AG04450 (cell line): ENCODE measurements at places on chromosomes 3 and 15.

DNA sequence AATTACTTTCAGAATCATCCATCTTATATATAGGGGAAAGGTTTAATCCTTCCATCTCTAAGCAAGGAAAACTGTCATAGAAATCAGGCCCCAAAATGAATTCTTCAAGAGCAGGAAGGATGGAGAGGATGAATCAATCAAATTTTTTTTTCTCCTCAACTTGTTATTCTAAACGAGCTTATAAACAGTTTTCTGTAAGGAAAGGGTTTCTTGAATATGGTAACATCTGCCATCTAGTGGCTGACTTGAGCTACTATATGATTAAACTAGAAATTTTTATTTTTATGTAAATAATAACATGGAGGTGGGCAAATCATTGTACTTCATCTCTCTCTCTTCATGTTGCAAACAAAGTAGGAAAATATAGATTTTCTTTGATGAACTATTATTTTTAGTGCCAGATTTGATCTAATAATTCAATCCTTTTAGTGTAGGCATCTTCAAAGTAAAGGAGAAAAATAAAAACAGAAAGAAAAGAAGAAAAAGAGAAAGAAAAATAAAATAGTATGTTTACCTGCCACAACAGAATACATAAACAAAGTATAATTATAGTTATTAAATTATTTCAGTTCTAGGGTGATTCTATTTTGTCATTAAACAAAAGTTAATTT, 146.6 kb downstream of the SERPINI1 start:
- DNase-seq = peak; percentile 3

GRCh38 chr3:39631136-39631535, 163.7 kb downstream of the MOBP start:
- DNase-seq = no peak

DNA sequence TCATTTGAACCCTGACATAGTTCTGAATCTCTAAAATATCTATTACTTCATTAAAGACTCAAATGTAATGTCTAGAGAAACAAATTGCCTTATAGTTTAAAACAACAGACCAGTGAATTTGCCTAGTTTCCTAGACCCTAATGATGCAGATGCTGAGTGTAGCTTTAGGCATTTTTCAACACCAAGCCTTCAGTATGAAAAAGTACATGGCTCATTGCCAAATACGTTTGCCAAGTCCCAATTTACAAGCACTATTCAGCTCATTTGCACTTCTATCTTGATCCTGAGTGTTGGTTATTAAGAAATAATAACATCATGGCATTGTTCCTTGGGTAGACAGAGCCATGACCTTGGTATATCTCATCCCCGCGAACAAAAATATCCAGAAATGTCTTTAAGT, 46.8 kb downstream of the EOMES start:
- DNase-seq = no peak

DNA sequence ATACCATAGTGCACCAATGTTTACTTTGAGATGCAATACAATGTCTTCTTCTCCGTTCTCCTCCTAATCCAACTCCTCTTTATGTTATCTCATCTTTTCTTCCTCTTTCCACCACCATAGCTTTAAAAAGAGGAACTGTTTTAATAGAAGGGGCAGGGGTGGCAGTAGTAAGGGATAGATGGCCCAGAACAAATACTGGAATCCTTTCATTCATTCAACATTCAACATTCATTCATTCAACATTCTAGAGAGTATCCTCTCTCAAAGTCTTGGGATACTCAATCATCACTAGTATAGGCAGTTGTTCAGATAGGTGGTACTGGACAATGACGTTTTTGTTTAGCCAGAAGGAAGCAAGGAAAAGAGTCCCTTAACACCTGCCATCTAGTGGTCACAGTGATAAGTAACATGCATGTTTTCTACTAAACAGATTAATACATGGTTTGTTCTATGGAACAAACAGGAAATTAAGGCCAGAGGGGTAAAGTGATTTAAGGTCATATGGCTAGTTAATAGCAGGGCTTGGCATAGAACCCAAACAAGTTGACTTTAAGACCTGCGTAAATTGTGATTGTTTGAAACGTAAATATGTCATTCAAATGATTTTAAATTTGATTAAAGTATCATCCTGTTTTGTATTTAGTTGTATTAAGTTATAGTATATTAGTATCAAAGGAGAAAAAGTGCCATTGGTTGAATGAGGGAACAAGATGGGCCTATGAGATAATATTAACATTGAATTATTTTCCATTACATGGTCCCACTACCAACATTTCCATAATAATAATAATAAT, 26.9 kb upstream of the EHHADH start:
- DNase-seq = peak; percentile 24

DNA sequence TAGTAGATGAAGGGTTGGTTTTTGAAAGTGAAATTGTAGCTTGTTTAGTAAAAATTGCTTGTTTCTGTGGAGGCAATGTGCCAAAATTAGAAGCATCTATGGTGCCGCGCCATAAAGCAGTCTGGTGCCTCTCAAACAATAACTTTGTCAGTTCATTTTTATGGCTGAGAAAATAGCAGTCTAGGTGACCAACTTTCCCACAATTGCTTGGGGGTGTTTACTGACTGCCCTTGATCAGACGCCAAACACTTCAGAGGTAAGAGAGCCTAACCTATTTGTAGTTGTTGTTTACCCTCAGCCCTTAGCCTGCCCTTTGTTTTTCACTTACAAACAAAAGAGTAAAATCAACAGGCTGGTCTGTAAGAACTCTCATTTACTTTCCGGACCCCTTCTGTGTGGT, 174.5 kb downstream of the FNDC3B start:
- DNase-seq = no peak

DNA sequence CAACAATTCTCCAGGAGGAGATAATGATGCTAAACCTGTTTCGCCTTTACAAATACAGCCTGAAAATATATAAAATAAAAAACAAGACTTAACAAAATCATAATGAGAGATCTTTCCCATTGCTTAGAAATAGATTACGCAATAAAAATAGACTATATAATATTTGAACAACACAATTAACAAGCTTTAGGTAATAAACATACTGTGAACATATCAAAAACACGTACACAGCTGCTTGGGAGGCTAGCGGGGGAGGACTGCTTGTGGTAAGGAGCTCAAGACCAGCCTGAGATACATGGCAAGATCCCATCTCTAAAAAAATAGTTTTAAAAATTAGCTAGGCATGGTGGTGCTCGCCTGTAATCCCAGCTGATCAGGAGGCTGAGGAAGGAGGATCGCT, 8.7 kb downstream of the NSMCE3 start:
- DNase-seq = no peak

DNA sequence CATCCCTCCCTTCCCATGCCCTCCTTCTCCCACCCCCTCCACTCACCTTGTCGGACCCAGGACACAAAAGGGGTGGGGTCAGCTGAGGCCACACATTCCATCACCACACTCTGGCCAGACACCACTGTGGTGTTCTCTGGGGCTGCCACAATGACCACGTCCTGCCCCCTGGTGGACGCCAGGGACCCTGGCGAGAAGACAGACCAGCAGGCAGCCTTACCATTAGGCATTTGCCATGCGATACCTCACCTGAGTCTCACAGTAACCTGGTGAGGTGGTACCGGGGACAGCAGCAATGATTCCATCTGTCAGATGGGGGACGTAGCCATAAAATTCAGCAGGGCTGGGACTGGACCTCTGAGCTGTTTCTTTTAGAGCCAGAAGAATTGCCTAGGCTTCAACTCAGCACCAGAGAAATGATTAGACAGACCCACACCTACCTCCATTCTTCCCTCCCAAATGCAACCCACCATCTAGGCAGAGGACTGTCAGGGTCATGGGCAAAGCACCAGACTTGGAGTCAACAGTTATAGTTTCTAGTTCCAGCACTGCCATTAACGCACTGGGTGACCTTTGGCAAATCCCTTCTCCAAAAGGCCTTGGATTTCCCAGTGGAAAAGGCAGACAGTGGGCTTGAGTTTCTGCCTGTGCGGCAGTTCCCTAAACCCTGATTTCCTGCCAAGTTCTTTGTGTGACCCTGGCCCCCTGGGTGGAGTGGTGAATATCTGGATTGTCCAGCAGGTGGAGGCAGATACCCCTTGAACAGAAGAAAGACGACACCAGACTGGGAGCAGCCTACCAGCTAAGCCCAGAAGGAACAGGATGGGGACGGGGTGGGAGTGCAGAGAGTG, 21.8 kb downstream of the IGDCC4 start:
- DNase-seq = no peak

DNA sequence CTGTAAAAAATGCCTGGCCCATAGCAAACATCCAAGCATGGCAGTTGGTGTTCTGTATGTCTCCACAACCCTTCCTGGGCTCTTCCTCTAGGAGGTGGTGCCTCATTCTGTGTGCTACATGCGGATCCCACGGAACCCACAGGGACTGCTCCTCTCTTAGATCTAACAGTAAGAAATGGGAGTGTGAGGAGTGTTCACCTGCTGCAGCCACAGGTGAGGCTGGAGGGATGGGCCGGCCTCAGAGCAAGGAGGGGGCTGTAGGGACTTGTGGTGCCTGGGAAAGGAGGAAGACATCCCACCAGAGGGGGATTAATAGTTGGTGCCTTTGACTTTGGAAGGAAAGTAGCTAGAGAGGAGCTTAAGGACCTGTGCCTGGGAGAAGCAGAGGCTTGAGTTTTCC, 22.2 kb downstream of the SEMA3G start:
- no peak for DNase-seq

- DNase-seq = no peak
Measured at GRCh38 chr3:43966126-43966525, 275.4 kb downstream of the ABHD5 start.

GRCh38 chr15:71114887-71115566, at the start of gene THSD4:
Gene THSD4, plus strand, starts transcription at chr15:71115471.
- DNase-seq = no peak

- DNase-seq = no peak
Measured at GRCh38 chr3:193782747-193783146, 189.7 kb downstream of the OPA1 start.

DNA sequence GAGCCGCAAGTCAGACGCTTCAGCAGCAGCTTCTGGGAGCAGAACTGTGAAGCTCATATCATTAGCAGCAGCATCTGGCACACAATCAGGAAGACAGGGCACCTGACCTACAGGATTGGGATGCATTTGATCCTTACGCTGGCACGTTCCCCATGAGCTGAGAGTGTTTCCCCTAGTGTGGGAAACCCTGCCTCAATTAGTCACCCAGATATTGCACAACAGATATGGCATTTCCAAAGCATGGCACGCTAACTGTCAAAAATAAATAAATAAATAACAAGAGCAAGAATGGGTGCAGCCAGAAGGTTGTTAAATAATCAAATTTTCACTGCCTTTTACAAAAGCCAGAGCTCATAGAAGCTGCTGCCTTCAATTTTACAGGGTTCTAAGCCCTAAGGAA, 189.6 kb upstream of the THBS1 start:
- no peak for DNase-seq
